ENCODE measurements at places on chromosomes 1 and 21.
A peak's percentile ranks its signal among the peaks of the same experiment; 100 is the strongest.

DNA sequence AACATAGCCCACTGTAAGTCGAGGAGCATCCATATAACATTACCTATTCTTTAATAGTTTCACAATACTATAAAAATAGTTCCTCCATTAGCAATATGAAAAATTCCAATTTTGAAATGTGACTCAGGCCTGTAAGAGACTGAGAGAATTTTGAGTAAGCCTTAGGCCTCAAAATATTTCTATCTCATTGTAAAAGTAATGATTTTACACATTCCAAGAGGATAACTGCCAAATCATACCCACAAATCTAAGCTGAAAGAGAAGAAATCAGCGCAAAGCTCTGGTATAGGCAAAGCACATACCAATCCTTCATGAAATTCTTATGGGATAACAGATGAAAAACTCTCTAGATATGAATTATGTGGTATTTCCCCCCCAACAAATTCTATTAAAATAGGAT, 144.1 kb downstream of the CDC42BPA start:
- no peak for DNase-seq

DNA sequence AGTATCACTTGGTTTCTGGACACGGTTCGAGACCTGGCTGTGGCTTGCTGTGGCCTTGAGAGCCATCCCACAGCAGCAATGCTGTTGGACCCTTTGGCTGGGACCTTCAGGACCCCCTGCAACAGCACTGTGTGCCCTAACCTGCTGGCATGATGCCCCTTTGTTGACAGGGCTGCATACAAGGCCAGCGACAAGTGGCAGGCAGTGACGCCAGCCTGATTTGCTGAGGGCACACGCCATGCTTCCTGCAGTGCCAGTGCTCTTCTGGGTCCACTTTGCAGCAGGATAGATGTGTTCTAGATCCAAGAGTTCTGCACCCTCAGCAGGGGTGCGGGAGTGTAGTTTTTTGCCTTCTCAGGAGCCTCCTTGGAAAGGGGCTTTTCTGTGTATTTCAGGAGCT, 32.8 kb downstream of the COQ8A start:
- no peak for DNase-seq

DNA sequence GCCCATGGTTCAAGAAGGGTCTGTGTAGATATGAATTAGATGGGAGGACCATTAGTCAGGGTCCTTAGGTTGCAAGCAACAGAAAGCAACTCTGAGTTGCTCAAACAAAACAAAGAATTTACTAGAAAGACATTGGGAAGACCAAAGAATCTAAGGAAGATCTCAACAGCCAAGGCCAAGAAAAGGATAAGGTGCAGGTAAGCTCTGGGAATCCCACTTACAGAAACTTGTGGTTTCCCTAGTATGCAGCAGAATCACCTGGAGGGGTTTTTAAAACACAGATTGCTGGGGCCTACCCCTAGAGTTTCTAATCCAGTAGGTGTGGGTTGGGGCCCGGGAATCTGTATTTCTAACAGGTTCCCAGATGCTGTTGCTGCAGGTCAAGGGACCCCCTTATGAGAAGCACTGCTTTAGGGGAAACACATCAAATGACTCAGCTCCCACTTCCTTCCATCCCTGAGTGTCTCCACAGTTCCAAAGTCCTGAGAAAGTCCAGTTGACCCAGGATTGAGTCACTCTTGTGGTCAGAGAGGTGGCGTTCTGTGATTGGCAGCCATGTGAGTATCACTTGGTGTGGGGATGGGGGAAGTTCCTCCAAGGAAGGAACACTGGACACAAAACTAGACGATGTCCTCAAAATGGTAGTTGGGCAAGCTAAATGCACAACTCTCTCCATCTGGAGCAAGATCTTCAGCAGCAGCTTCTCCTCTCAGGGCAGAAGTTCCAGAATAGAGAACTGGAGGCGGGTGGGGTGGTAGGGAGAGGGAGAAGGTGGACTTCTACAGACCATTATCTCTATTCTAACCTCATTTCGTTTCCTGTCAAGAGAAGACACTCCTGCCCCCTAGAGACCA, 24.2 kb upstream of the EYA3 start:
- DNase-seq = peak; percentile 32

GRCh38 chr1:24830680-24831272, 85.5 kb downstream of the CLIC4 start:
- peak; percentile 60 for DNase-seq

DNA sequence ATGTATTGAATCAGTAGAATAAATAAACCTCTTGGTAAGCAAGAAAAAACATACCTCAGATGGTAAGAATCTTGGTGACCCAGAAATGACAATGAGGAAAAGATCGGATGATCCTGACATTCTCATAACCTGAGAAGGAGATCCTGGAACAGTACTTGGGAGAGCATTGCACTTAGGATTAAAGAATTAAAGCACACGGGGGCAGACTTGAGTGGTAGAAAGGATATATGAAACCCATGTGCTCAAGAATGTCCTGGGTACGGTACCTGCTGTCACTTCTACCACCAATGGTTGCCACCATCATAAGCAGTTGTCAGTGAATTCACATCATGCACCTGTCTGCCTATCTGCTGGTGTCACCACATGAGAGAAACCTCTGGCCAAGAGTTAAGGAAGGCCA, 108.9 kb upstream of the GJB5 start:
- DNase-seq = no peak

- no peak for DNase-seq
Measured at GRCh38 chr21:34595457-34595856, 19.5 kb downstream of the RCAN1 start.

DNA sequence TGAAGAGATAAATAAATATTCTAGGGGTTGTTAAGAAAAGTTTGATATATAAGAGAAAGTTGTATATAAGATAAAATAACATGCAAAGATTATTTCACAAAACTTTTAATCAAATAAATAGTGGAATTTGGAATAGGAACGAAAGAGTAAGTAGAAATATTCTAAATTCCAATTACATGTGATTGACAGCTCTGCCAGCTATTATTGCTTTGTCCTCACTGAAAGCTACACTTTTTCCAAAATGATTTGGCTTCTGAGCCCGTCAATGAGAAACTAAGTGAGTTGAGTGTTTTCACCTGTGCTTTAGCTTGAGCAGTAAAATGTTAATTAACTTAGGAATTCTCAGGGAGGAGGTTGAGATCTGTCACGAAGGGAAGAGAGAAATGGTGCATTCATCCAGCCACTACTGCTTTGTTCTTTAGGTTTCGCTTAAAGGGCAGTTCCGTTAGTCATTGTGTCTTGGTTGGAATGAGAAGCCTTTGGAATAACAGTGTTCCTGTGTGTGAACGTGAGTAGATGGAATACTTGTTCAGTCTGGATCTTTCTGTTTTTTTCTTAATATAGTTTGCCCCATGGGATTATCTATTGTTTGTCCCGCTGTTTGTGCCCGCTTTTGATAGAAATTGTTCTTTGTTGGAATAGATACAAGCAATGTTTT, 63.3 kb upstream of the CR1L start:
- no peak for DNase-seq

DNA sequence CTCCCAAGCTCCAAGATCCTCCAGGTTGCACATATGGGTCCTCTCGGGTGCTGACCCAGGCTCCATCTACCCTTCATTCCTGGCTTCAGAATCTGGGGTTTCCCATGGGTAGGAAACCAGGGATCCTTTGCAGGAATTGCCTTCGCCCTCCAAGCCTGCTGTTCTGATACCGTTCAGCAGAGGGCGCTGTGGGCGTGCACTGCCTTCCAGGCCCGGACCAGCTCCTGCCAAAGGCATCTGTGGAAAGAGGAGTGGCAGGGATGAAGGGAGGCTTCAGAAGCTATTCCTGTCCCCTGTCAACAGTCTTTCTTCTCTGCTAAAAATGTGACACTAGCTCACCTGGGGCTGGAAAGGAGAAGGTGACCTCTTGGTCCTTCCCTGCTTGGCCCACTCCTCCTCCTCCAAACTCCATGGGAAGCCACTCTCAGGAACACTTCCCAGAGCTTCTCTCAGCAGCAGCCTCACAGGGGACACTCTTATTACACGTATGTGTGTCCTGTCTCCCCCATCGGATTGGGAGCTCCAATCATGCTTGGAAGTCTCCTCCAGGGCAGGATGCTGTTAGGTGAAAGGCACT, 71.2 kb downstream of the VWA5B1 start:
- peak; percentile 26 for DNase-seq

DNA sequence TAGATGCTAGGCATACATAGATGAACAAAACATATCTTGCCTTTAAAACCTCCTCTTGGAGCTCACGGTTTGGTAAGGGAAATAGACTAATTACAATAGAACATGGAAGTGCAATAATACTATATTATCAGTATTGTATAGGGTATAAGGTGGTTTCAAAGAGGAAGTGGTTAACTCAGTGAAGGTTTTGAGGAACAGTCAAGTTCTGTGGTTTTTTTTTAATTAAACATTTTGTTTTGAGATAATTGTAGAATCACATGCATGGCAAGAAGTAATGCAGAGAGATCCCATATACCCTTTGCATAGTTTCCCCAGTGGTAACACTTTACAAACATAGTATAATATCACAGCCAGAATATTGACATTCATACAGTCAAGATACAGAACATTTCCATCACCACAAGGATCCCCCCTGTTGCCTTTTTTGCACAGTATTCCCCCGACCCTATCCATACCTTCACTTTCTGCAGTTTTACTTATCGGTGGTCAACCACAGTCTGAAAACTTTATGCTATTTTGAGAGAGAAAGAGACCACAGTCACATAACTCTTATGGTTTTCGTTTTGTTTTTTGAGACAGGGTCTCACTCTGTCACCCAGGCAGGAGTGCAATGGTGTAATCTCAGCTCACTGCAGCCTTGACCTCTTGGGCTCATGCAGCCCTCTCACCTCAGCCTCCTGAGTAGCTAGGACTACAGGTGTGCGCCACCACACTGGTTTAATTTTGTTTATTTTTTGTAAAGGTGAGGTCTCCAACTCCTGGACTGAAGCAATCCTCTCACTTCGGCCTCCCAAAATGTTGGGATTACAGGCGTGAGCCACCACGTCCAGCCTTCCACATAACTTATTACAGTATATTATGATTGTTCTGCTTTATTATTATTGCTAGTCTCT, 60.5 kb upstream of the KIAA1614 start:
- DNase-seq = no peak

- DNase-seq = no peak
Measured at GRCh38 chr1:206511362-206512057, 4.2 kb downstream of the RASSF5 start.

GRCh38 chr21:15514073-15514946, 215.5 kb upstream of the USP25 start:
- peak; percentile 19 for DNase-seq

GRCh38 chr1:158506369-158506987, 34.5 kb downstream of the OR10R2 start:
- DNase-seq = peak; percentile 31

GRCh38 chr1:112508278-112509004, at the start of gene WNT2B:
TSS of gene WNT2B (plus strand) at chr1:112508965. CDS start at chr1:112509263, 298 bp downstream.
- peak; percentile 24 for DNase-seq

GRCh38 chr1:220487297-220487820, 40.6 kb upstream of the MARK1 start:
- DNase-seq = peak; percentile 18

- DNase-seq = peak; percentile 86
Measured at GRCh38 chr1:162020150-162020549, 3.5 kb downstream of the OLFML2B start.

DNA sequence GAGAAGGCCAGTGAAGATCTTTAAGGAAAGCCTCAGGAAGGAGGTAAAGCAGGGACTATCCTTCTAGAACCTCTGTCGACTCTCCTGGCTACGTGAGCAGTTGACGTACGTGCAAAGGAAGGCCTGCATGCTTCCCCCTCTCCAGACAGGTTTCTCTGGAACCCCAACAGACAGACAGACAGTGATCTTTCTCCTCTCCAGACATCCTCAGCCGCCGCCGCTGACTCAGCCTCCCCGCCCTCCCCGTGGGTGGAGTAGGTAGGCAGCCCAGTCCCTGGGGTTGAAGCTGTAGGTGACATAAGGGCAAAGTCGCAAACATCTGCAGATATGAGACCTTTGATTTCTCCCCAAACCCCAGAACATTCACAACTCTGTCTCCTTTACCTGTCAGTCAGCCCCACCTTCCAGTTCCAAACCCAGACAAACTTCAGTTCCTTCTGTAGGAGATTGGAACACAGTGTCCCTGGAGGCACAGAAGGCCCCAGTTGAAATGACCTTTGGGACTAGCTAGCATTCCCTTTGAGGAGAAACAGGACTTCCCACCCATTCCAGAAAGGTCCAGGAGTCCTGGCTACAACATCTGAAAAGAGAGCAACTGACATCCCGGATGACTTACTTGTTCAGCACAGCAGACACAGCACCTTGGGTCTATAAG, 146.0 kb upstream of the JUN start:
- DNase-seq = no peak

DNA sequence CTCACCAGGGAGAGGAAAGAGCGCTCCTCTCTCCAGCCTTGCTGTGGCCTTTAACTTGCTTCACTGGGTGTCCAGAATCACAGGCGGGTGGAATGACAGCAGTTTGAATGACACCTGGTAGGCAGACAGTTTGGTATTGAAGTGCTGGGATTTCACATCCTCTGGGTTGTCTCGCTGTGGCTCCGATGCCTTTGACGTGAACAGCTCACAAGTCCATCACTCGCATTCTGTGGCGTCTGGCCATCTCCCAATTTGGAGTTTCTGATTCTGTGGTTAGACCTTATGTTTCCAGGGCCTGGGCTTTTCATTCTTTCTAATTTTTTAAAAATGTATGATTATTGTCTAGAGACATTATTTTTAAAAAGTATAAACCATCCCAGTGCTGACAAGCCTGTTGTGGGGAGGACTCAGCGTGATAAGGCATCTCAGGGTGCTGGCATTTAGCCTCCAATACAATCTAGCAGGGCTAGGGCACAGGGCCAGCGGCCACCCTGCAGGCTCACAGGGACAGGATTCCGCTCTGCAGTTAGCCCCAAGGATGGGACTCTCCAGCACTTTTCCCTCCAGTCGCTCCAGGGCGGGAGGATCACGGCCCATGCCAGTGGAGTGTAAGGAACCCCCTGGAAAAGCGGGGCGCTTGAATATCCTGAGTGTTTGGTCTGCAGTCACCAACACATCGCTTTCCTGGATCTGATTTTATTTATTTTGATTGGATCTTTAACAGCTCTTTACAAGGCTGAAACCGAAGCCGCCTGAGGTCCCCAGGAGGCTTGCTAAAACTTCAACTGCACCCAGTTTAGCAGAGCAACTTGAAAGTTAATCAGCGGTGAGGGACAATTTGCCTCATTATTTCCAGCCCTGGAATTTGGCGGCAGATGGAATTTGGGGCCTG, 178.3 kb downstream of the TRABD2B start:
- no peak for DNase-seq

DNA sequence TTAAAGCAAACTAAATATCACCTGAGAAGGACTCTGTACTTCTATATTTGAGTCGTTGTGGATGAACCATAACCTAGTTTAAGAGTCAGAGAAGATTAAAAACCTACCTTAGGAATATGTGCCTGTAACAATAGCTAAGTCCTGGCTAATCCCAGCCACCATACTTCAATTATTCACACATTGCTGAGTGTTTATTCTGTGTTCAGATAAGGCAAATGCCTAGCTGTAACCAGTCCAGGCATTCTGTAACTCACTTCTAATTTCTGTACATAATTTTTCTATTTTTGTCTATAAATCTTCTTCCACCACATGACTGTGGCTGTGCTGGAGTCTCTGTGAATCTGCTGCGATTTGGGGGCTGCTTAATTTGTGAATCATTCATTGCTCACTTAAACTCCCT, 441.9 kb upstream of the ADAMTS5 start:
- no peak for DNase-seq

- no peak for DNase-seq
Measured at GRCh38 chr21:38041493-38041892, 125.2 kb upstream of the KCNJ6 start.

Measured in RPMI8226 (cell line).